ENCODE measurements at places on chromosomes 1 and 21.
A peak's percentile ranks its signal among the peaks of the same experiment; 100 is the strongest.

- no peak overlapping the region for H3K4me3 ChIP-seq
- no peaks in the 10 kb centered on the region for H3K27me3 ChIP-seq
- no peaks in the 10 kb centered on the region for H3K36me3 ChIP-seq
- no peaks in the 10 kb centered on the region for H3K4me1 ChIP-seq
- DNase-seq, result no peak
These were observed 110.8 kb upstream of the ADGRL4 start for GRCh38 chr1:79117376-79117775.

DNA sequence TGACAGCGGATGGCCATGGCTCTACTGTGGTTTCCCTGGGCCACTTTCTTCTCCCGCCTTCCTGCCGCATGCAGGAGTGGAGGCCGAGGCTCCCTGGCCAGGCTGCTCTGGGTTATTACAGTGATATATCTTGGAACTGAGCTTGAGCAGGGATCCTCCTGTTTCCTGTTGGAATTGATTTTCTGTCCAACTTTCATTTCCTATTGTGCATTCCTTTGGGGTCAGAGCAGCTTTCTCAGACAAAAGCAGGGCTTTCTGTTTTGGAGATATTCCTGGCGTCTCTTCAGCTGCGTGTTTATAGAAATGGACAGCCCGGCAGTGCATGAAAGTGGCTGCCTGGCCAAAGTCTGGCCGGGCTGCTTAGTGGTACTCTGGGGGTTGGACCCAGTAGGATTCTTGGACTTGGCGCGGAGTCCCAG is 146.4 kb downstream of the KIF26B start:
- no peak for DNase-seq
- no peaks in the 10 kb centered on the region for H3K4me1 ChIP-seq
- peaks cover 8% of the 10 kb centered on the region for H3K27me3 ChIP-seq
- H3K4me3 ChIP-seq, result no peak overlapping the region

DNA sequence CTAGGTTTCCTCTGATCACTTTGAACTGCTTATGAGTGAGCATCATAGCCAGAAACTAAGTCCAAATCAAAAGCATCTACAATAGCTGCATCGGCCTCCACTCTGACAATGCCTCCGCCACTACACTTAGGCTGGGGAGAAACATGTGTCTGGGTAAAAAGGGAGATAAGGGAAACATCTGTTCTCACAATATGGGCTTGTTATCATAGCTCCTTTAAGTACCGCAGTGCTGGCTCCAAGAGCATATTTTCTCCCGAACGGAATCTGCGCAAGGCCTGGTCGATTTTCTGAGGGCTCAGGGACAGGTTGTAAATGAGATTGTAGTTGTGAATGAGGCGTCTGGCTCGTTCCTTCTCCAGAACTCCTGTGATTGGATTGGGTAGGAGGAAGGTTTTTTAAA is 63.9 kb upstream of the CYP2J2 start:
- H3K4me1 ChIP-seq, result no peaks in the 10 kb centered on the region
- H3K27ac ChIP-seq, result no peak overlapping the region
- H3K27me3 ChIP-seq, result peaks cover 4% of the 10 kb centered on the region
- no peak for DNase-seq
- H3K36me3 ChIP-seq, result no peaks in the 10 kb centered on the region

GRCh38 chr1:53123453-53124140 is 18.8 kb downstream of the SLC1A7 start:
- no peaks in the 10 kb centered on the region for H3K4me1 ChIP-seq
- no peak for DNase-seq
- H3K4me3 ChIP-seq, result no peak overlapping the region
- H3K27ac ChIP-seq, result no peak overlapping the region

- no peak overlapping the region for H3K27ac ChIP-seq
- no peaks in the 10 kb centered on the region for H3K27me3 ChIP-seq
- H3K4me3 ChIP-seq, result no peak overlapping the region
These were observed 17.0 kb downstream of the MKNK1 start for GRCh38 chr1:46587069-46587468.

DNA sequence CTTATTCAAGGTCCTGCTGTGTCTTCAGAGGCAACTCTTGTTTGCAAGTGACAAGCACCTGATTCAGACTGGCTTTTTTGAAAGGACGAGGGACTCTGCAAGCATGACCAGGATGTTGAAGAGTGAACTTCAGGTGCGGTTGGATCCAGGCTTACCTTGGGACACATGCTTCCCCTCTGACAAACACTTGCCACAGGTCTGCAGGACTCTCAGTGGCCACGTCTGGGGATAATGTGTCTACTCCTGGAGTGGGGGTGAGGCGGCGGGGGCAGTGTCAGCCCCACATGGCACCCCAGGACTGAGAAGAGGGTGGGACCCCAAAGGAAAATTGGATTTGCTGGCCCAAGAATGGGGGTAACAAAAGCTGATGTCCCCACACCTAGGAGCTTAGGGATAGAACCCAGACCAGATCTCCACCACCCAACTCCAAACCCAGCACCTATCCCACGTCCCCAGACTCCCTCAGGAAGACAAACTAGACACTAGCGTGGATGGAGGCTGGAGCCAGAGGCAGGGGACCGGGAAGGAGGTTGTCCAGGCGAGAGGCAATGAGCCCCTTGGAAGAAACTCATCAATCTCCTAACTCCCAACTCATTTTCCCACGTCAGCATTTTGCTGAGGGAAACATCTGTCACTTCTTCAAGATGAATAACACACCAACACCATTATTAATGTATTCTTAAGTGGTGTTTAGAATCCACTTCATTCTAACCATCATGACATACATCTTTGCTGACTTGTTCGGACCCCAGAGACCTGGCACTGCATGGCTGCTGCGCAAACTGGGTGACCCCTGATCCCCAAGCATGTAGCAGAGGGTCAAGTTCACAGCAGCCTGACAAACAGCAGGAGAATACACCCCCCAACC is 32.0 kb upstream of the LAPTM5 start:
- H3K4me1 ChIP-seq, result peaks cover 10% of the 10 kb centered on the region
- H3K4me3 ChIP-seq, result no peak overlapping the region
- peaks cover 10% of the 10 kb centered on the region for H3K27me3 ChIP-seq

DNA sequence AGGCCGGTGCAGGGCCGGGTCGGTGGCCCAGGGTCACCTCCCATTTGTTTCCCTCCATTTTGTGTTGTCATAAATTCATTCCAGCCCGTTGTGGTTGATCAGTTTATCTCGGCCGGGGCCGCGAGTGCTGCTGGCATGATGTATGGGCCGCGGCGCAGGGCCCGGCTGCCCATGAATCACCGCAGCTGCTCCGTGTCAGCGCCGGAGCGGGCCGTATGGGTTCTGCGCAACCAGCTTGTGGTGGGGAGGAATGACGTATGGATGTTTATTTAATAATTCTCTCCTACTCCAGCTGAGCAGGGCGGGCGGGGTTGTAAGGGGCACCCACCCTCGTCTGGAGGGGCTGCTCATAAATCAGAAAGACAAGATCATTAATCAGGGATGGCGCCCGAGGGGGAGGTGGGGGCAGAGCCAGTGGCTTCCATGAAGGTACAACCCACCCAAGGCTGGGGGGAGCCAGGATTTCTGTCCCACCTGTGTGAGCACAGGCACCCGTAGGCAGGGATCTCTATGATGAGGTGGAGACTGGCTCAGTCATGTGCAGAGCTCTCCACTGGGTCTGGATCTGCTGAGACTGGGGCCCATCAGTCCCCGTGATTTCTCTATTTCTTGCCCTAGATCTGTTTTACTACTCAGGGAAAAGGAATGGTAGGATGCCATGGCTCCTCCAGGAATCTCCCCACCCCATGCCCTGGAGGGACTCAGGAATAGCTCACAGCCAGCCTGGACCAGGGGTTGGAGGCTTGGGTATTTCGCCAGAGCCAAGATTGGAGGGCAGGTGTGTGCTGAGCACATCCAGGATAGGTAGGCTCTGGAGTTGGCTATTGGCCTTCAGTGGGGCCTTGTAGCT is 27.8 kb downstream of the TMEM53 start:
- H3K36me3 ChIP-seq, result peaks cover 11% of the 10 kb centered on the region
- H3K4me3 ChIP-seq, result no peak overlapping the region
- H3K4me1 ChIP-seq, result peaks cover 4% of the 10 kb centered on the region
- H3K27me3 ChIP-seq, result no peaks in the 10 kb centered on the region
- no peak for DNase-seq

DNA sequence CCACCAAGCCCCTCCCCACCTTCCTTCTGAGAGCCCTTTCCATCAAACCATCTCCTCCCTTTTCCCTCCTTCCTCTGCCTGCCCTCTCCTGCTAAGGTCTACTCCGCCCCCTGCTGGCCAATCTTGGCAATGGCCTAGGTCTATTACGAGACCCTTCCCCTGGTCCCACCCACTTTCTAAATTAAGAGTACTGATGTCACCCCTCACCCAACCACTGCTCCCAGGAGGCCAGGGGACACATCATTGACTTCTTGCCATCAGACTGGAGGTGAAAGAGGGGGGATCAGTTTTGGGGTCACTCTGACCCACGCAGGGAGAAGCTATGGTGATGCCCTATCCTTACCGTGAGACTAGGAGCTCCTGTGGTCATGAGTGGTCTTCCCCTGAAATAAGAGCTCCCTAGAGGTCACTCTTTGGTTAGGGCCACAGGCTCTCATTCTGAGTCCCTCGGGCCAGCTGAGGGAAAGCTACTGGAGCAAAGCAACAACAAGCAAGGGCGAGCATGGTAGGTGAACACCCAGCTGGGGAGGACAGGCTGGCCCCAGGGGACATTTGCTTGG is 34.6 kb upstream of the S100A7 start:
- H3K27ac ChIP-seq, result no peak overlapping the region
- peak; percentile 87 for DNase-seq
- H3K4me1 ChIP-seq, result no peaks in the 10 kb centered on the region
- H3K4me3 ChIP-seq, result no peak overlapping the region

GRCh38 chr1:70656361-70656760 is 245.3 kb downstream of the CTH start:
- no peaks in the 10 kb centered on the region for H3K4me1 ChIP-seq
- DNase-seq, result no peak
- no peaks in the 10 kb centered on the region for H3K36me3 ChIP-seq
- no peaks in the 10 kb centered on the region for H3K27me3 ChIP-seq
- no peak overlapping the region for H3K4me3 ChIP-seq

- H3K36me3 ChIP-seq, result peaks cover 3% of the 10 kb centered on the region
- H3K27me3 ChIP-seq, result no peaks in the 10 kb centered on the region
- peak overlapping the region; percentile 88 for H3K27ac ChIP-seq
- H3K4me1 ChIP-seq, result peaks cover 48% of the 10 kb centered on the region
These were observed 69.2 kb upstream of the HSPA13 start for GRCh38 chr21:14452031-14452726.

DNA sequence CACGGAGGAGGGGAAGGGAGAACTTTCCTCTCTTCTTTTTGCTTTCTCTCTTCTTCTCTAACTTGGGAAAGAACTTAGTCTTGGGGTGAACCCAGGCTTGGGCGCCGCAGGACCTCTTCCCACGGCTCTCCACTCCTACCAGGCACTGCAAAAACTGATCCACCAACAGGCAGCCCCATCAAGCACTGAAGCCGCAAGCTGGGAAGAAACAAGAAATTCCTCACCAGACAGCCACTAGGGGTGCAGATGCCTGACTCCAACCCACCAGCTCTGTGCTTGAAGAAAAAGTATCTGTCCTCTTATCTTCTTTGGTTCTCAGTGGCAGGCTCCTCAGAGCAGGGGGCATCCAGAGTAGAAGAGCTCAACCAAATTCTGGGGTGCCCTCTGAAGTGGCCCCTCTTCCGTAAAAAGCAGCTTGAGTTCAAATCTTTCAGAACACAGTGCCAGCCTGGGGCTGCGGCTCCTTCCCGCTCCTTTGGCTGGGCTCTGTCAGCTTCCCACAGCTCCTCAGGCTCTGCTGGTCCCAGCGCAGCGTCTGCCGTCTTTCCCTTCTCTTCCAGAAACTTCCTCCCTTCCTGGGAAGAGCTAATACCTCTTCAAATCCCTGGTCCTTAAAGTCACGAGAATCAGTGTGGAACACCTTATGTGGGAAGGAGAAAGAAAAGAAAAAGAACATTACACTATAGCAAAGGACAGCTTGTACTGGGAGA is 2.4 kb downstream of the SLC41A1 start:
- no peak for DNase-seq
- H3K27ac ChIP-seq, result no peak overlapping the region
- no peaks in the 10 kb centered on the region for H3K27me3 ChIP-seq
- H3K4me1 ChIP-seq, result peaks cover 74% of the 10 kb centered on the region
- H3K36me3 ChIP-seq, result peaks cover 25% of the 10 kb centered on the region

DNA sequence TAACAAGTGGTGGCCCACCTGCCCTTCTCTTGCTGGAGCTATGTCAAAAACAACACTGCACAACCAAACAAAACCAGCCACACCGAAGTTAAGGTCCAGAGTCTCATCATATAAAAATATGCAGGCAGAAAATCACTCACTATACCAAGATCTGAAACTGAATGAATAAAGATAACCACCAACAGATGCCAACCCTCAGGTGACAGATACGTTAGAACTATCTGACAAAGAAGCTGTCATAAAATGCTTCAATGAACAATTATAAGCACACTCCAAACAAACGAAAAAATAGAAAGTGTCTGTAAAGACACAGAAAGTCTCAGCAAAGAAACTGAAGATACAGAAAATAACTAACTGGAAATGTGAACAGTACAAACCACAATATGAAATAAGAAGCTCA is 14.0 kb downstream of the ZNF496 start:
- no peaks in the 10 kb centered on the region for H3K27me3 ChIP-seq
- peaks cover 43% of the 10 kb centered on the region for H3K36me3 ChIP-seq
- H3K4me3 ChIP-seq, result no peak overlapping the region
- DNase-seq, result no peak
- peaks cover 15% of the 10 kb centered on the region for H3K4me1 ChIP-seq

DNA sequence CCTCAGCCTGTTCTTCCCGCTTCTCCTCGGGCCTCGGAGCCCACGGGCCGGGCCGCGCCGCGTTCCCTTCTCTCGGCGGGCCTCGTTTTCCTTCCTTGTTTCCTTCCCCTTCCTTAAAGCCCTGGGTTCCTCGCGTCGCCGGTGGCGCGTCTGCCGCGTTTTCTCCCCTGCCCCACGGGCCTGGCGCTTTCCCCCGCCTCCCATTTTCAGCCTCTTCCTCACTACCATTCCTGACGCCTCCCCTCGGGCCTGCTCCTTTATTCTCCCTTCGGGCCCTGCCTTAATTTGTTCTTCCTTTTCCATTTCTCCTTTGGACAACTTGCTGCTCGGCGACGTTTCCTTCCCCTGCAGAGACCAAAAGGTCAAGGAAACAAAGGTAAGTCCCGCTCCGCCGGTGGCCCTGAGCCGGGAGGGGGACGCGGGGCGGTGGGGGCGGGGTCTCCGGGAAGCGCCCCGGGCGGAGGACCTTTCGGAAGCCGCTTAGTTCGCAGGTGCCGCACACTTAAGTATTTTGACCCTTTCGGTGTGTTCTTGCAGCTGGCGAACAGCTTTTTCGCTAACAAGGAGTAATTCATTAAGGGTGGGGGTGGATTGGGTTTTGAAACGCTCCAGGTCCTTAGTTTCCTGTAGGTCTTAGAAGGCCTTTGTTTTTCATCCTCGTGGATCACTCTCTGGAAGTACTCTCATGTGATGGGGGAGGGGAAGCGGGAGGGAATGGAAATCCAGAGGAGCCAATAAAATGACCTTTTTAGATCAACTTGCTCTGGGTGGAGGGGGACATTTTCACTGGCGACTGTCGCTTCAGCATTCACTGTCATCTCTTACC is 780 bp downstream of the YTHDF2 start:
- peak overlapping the region; percentile 99 for H3K27ac ChIP-seq
- peaks cover 54% of the 10 kb centered on the region for H3K4me1 ChIP-seq
- peak; percentile 63 for DNase-seq
- H3K36me3 ChIP-seq, result peaks cover 41% of the 10 kb centered on the region
- no peaks in the 10 kb centered on the region for H3K27me3 ChIP-seq
